ENCODE measurements at places on chromosomes 12 and 14.

GRCh38 chr12:129961091-129961490 is 57.3 kb upstream of the TMEM132D start:
- no peak for DNase-seq

- no peak for DNase-seq
Measured at GRCh38 chr14:92427096-92427495, 86.5 kb upstream of the RIN3 start.

GRCh38 chr12:93990832-93991803 is 157.3 kb upstream of the PLXNC1 start:
- no peak for DNase-seq

DNA sequence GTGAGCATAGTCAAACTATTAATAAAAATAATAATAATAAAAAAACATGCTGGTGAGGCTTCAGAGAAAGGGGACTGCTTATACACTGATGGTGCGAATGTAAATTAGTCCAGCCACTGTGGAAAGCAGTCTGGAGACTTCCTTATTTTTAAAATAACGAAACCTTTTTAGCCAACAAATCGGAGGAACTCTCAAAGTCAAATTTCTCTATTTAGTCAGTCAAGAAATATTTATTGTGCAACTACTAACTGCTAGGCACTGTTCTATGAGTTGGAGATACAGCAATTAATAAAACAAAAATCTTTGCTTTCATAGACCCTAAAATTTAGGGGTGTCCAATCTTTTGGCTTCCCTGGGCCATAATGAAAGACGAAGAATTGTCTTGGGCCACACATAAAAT is 10.8 kb downstream of the TAOK3 start:
- DNase-seq, result no peak

DNA sequence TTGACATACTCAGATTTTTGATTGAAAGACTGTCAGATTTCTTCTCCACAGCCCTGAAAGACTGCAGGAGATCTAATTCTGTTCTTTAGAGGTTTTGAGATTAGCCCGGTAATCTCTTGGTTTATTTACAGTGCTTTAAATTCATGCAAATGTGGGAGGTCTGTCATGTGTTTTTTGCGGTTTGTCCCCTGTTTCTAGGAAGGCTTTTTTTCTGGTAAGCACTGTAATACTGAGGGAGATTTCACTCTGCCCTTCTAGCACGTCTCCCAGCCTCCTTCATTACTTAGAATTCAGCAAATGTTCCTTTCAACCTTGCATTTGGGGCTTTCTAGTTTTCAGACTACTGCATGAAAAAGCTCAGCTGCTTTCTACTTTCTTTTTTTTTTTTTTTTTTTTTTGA is 31.1 kb downstream of the GPHN start:
- DNase-seq, result no peak

GRCh38 chr12:56541631-56542030 is 20.0 kb downstream of the RBMS2 start:
- DNase-seq, result no peak

GRCh38 chr12:114704096-114704495 is 20.1 kb upstream of the TBX3 start:
- no peak for DNase-seq

- DNase-seq, result peak; percentile 76
Measured at GRCh38 chr12:121626853-121627640, 717 bp downstream of the ORAI1 start.

- DNase-seq, result no peak
Measured at GRCh38 chr12:99960311-99960710, 24.4 kb downstream of the ANKS1B start.

- DNase-seq, result no peak
Measured at GRCh38 chr12:66742508-66743367, 63.9 kb upstream of the GRIP1 start.

DNA sequence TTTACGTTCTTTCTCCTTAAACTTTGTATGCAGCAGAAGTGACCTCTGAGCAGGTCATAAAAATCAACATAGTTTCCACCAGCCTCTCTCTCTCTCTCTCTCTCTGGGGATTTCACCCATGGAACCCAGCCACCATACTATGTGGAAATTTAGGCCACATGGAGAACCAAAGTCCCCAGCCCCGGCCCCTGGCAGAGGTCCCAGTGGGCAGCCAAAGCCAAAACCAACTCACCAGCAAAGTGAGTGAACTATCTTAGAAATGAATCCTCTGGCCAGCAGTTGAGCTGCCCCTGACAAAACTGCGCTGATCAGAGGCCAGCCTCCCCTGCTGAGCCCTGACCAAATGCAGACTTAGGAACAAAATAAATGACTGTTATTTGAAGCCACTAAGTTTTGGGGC is 9.2 kb downstream of the DUSP6 start:
- DNase-seq, result no peak

DNA sequence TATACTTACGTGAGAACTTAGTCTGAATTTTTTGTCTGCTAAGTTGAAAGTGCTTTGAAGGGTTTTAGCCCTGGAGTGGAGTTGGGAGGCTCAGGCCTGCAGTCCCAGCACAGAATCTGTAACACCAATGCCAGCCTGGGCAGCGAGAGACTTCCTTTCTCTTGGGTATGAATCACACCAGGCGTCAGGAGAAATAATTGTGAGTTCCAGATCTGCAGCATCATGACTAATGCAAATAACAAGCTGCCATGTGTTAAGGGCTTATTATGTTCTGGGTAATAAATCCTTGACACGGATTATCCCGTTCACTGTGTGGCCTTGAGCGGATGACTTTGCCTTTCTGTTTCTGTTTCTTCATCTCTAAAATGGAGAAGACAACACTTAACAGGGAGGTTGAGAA is 70.6 kb downstream of the B4GALNT3 start:
- DNase-seq, result no peak

DNA sequence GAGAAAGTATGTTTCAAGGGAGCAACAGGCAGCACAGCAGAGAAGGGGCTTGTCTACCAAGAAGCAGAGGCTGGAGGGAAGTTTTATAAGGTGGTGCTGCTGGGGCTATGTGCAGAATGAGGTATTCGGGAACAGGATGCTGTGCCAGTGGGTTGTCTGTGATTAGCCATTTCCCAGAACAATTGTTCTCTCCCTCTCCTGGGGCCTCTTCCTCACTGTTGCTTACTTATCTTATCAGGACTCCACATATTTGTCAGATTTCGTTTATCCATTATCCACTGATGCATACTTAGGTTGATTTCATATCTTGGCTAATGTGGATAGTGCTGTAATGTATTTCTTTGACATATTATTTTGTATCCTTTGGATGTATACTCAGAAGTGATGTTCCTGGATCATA is 195.1 kb upstream of the RTL1 start:
- DNase-seq, result no peak

GRCh38 chr12:17918013-17918412 is 172.0 kb downstream of the RERGL start:
- no peak for DNase-seq

DNA sequence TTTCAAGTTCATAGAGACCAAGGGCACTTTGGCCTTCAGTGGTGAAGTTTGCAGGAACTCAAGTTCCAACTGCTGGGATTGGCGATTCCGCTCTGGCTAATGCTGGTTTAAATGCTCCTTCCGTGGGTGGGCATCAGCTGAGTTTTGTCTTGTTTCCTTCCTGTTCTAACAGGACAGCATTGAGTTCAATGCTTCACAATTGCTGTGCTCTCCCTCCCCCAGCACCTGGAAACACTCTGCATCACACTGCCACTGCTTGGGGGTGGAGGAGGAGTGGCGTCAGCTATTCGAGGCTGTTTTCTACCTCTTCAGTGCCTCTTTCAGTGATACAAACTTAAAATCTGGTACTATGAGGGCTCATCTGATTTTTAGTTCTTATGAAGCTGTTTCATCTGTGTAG is 634.9 kb downstream of the FSCB start:
- no peak for DNase-seq

GRCh38 chr14:97788364-97788763 is 991.2 kb downstream of the VRK1 start:
- no peak for DNase-seq

DNA sequence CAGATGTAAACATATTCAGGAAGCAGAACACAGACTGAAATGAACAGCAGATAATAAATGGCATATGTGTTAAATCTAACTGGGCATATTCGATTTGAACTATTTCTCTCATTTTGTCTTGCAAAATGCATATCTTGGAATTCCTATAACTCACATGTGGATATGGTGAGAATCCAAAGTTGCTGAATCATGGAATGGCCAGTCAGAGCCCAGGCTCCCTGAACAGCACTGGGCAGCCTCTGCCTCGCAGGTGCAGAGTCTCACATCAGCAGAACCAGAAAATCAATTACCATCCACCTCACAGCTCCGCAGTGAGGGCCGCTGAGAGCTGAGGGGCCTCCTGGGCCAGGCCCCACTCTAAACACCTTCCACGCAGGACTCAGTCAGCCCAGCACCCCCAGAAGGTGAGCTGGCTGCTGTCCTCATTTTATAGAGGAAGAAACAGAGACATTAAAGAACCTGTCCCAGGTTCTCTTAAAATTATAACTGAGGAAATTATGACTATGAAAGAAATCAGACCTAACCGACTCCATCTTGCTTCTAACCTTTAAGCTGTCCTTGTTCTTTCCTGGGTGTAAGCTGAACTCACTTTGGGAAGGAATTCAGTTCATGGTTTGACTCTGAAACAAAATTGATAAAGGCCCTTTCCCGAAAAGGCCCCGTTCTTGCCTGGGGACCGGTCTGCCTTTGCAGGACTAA is 269.1 kb upstream of the SFSWAP start:
- no peak for DNase-seq

- no peak for DNase-seq
Measured at GRCh38 chr14:106848330-106849121, 1322.1 kb downstream of the TMEM121 start.

DNA sequence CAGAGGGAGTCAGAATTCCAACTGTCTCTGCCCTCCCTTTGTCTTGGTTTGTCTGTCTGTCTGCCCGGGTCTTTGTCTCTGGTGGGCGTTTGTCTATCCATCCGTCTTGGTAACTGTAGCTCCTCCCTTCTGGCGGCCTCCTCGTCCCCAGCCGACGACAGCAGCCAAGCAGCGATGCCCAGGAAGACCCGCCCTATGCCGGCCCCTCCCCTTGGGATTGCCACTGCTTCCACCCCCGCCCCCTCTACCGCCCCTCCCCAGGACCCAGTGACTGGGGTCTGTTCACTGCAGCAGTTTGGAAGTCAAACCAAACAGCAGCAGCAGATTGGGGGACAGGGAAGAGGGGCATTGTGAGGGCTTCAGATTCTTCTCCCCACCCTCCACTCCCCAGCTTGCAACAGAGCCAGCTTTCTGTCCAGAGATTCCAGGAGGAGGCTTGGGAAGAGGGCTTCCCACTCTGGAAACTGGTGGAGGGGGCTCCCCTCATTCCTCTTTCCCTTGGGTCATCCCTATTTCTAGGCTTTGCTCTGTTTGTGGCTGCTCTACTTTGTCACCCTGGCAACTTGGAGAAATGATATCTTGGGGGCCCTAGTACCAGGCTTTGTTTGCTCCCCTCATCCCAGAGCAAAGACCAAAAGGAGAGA is 2.4 kb upstream of the RARG start:
- DNase-seq, result no peak

DNA sequence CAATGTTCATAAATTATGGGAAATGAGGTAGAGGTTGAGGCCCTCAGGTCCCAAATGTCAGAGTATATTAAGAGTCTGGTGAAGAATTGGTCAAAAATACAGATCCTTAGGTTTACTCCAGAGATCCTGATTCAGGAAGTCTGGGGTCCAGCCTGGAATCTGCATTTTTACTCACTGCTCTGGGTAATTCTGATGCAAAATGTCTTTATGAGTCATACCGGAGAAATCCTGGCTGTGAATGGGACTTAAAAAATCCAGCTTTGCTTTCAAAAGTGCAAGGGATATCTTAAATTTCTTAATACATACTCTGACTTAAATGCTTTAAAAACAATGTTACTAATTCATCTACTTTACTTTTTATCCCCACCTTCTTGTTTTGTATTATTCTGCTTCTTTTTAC is 74.5 kb downstream of the FERMT2 start:
- no peak for DNase-seq

- DNase-seq, result no peak
Measured at GRCh38 chr12:94832780-94833681, 170.5 kb downstream of the NDUFA12 start.

- no peak for DNase-seq
Measured at GRCh38 chr12:69583203-69583602, 2.1 kb upstream of the CCT2 start.

DNA sequence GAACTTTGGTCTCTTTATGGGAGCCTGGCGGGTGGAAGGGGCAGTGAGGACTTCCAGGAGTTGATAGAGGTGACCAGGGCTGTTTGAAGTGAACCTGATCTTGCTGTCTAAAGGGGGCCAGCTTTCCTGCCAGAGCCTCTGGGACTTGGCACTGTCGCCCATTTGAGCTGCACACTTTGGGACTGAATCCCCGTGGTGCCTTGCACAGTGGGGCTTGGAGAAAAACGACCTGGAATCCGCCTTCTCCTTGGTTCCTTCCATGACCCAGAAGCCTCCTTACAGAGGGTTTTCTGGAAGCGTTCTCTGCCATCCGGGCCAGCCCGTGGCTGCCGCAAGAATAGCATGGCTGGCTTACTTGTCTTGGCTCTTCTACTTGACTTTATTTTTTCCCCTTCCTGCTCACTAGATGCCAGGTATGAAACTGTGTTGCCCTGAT is 2.0 kb downstream of the RFLNA start:
- no peak for DNase-seq

All from stimulated activated CD4-positive, alpha-beta T cell treated with anti-CD3 and anti-CD28 coated beads, TNF-alpha, amount 100 ng/mL, for 4 hours (primary cell).